ENCODE measurements at places on chromosomes 11 and 22.

DNA sequence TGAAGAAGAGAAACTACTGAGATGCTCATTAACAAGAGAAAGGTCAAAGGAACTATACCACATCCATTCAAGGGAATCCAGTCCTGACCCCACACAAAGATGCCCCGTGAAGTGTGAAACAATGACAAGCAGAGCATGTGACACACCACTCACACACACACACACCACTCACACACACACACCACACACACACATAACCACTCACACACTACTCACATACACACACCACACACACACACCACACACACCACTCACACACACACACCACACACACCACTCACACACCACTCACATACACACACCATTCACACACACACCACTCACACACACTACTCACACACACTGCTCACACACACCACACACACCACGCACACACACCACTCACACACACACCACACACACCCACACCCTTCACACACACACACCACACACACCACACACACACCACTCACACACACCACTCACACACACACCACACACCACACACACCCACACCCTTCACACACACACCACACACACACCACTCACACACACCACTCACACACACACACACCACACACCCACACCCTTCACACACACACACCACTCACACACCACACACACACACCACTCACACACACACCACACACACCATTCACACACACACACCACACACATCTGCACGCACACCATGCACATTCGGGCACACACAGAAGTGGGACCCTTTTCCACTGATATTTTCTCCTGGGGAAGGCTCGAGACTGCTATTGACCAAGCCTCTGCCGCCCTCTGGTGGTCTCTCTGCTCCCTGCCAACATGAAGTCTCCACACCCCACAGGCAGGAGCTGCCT lies 32.0 kb upstream of the COMT start:
- peak; percentile 88 for DNase-seq

DNA sequence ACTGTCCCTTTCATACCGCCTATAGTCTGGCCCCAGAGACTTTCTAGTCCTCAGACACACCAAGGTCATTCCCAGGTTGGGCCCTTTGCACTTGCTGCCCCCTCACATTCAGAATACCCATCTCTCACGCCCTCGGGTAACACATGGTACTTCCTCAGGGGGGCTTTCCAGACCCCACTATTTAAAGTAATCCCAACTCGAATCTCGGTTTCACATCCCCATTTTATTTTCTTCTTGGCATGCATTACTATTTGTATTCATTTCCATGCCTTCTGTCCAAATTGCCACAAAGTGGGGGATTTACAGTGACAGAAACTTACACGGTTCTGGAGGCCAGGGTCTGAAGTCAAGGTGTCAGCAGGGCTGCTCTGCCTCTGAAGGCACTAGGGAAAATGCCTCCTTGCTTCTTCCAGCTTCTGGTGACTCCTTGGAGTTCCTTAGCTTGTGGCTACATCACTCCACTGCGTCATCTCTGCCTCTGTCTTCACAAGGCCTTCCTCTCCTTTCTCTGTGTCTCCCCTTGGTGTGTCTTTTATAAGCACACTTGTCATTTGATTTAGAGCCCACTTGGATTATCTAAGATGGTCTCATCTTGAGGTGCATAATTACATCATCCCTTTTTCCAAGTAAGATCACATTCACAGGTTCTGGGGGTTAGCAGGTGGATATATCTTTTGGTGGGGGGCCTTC lies 15.1 kb downstream of the RCN1 start:
- no peak for DNase-seq

- no peak for DNase-seq
These were observed 16.0 kb upstream of the PICK1 start for GRCh38 chr22:38040953-38041759.

- no peak for DNase-seq
These were observed 739 bp downstream of the CELSR1 start for GRCh38 chr22:46536537-46537224.

GRCh38 chr22:30205281-30206115 lies 41.1 kb downstream of the LIF start:
- no peak for DNase-seq

- no peak for DNase-seq
These were observed 32.9 kb downstream of the GALNT18 start for GRCh38 chr11:11588891-11589290.

Data from activated CD8-positive, alpha-beta T cell treated with anti-CD3 and anti-CD28 coated beads, Interleukin-2, amount 10 ng/mL, durations not matched to agents 7 days and 5 days (primary cell).